A172 (cell line): ENCODE measurements at places on chromosomes 7 and 10. TPM values are rescaled to one million over a fixed set of nuclear protein-coding genes. Genes with fewer than 3 reads are reported as not detected.

AVPI1 gene
- total RNA-seq: 26.7 and 28.7 TPM in 2 replicates

DNA sequence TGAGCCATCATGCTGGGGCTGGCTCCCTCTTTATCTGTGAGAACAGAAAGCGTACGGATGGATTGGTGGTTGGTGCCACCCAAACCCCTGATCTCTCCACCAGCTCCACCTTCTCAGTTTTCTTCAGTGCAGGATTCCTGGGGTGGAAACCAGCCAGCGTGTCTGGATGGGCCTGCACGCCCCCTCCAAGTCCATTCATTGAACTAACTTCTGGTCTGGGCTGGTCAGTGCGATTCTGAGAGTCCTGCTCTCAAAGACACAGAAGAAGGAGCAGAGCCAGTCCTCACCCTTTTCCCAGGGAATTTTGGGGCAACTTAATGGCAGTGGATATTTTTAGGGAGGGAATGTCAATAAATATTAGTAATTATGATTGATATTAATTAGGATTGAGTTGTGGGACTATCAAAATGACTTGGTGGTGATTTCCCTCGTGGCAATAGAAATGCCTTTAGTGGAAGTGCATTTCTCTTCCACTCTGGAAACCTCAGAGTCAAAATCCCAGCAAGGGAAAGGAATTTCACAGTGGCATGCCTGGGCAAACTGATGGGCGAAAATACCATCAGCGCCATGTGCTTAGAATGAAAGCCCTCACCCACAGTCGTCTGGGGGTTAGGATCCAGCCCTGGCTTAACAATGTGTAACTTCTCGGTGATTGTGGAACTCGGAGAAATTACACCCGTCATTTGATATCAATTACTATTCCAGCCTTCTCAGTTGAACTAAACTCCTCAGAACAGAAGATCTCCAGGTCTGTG, 69.3 kb upstream of the EEPD1 start:
- DNase-seq: no peak

- DNase-seq: no peak
Observed at GRCh38 chr7:95668504-95669018, 72.2 kb upstream of the PDK4 start.

PPP3CB gene
- 17.2 and 17.6 TPM in 2 replicates for total RNA-seq

LRMDA gene
- 0.07 TPM in 1 of 2 replicates, not detected in the other for total RNA-seq

DNA sequence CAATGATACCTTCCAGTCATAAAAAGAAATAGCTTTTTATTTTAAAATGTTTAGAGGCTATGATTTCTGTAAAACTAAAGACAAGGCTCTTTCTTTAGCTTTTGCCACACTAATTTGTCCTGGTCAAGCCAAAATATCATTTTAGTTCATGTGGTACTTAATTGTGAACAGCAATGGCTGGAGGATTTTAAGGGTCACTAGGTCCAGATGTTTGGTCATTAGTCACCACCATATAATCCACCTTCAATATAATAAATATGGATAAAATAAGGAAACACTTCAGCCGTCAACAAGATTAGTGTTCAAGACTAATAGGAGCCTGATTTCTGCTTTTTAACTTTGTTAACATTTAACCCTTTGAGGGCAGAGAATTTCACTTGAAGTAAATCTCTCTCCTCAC, 50.0 kb upstream of the HGF start:
- DNase-seq: no peak

- no peak for DNase-seq
Observed at GRCh38 chr7:28661826-28662595, 249.7 kb downstream of the CREB5 start.

DNA sequence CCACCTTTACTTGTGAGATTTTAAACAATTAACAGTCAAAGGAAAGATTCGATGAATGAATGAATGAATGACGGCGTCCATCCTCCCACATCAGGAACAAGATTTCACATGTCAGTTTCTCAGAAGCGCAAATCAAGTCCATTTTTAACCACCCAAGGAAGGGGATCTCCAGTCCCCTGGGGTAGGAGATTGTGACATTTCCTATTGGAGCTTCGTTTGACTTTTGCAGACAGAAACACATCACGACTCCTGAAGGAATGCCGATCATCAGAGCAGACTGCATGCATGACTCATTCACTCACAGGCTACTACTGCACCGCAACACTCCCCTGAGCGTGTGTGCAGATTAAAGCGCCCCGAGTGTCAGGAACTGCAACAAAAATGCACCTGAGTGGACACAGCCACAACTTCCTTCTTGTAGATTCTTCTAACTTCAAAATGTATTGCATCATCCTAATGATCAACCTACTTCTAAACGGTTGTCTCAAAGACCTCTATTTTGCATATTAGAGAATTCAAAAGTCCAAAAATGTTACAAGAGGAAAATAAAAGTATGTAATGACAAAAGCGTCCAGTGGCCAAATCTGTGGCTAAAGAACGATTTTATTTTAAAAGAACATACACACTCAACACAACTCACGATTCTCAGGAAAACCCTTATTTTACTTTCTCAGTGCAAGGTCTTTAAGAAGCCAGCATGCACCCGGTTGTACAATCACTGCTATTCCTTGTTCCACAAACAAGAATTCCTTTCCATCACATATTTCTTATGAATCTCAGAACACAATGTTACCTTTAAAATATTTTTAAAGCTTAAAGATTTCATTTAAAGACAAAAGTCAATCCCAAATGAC, 172.6 kb downstream of the FAM107B start:
- DNase-seq: peak; percentile 85

UBE2H gene
- total RNA-seq: 77.7 and 94.8 TPM in 2 replicates

GRCh38 chr7:30330134-30331111, 46.0 kb downstream of the ZNRF2 start:
- DNase-seq: no peak

- no peak for DNase-seq
Observed at GRCh38 chr10:61964059-61964709, 62.7 kb downstream of the ARID5B start.

GRCh38 chr7:131948434-131949053, 392.1 kb upstream of the PODXL start:
- DNase-seq: peak; percentile 73

- no peak for DNase-seq
Observed at GRCh38 chr7:70779321-70779720, 352.6 kb upstream of the GALNT17 start.

MMD2 gene
- total RNA-seq: not detected in 2 replicates

- no peak for DNase-seq
Observed at GRCh38 chr7:128792471-128793180, 858 bp downstream of the CCDC136 start.

DNA sequence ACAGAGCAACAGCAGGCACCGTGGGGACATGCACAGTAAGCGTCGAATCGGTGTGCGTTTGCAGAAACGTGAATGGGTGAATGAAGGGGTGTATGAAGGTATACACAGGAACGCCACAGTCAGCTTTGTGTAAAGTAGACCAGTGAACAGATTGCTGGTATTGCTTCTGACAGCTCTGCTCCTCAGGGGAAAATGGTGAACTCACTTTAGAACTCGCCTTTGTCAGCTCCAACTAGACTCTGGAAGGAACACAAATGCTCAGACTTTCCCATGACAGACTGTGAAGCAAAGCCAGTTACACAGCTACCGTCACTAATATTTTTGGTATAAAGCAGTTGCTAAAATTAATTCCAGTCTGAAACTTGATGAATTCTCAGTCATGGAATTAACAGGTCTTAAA, 78.9 kb downstream of the CUX1 start:
- no peak for DNase-seq

NRAP gene
- not detected in 2 replicates for total RNA-seq

OPN4 gene
- total RNA-seq: 0.31 TPM in 1 of 2 replicates, not detected in the other

DNA sequence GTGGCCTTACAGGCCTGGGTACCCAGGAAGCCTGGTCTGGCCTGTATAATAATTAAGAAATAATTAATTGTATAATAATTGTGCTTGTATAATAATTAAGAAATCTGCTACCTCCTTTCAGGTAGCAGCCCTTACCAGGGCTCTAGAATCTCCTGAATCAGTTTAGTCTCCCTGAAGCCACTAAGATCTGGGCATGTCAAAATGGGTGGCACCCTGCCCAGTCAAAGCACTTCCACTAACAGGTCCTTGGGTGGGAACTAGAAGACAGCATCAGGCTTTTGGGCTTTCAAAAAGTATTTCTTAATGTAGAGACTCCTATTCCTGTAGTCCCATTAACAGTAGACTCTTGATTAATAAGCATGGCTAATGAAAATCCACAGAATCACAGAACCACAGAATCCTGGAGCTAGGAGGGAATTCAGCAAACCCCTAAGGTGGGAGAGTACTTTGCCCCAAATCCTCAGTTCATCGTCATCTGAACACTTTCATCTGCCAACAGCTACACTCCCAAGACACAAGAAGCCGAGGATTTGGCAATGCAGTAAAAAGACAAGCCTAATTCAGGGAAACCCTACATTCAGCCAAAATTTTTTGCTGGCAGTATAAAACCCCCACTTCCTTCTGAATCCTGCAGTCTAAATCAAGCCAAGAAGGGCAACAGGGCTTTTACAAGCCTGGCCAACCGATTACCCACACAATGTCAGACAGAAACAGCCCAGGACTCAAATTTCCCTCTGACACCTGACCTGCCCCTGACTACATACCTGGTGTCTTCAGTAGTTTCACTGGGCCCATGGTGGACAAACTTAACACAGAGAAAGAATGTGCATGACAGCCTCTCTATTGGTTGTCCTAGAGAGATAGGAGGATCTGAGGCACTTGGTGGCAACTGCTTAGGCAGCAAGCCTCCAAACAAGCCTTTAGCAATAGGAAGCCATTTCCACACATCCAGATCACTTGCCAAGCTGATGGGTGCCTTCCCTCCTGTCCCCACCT, 5.9 kb upstream of the IL6 start:
- DNase-seq: no peak

DNA sequence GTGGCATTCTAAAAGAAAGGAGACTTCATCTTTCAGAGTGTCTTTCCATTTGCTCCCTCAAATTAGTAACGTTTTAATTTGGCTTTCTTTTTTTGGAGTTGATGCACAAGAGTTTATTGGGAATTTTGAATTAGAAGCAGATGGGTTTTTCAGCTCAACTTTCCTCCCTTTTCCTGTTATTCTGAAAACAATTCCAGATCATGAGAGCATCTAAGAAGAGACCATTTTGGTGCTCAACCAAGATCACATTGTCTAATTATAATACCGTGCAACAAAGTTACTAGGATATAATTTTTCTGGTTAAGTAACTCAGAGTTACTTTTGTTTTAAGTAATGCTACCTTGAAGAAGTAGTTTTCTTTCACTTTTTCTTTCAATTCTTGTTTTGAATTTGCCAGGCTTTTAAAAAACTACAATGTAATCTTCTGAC, 396.6 kb upstream of the KLF6 start:
- no peak for DNase-seq

ADRB1 gene
- total RNA-seq: 1.1 and 1.5 TPM in 2 replicates

- peak; percentile 13 for DNase-seq
Observed at GRCh38 chr10:89073719-89074118, 83.1 kb downstream of the FAS start.

GRCh38 chr7:132705146-132705545, 128.9 kb upstream of the PLXNA4 start:
- no peak for DNase-seq

ITGA8 gene
- total RNA-seq: 1.9 and 2.1 TPM in 2 replicates

DNA sequence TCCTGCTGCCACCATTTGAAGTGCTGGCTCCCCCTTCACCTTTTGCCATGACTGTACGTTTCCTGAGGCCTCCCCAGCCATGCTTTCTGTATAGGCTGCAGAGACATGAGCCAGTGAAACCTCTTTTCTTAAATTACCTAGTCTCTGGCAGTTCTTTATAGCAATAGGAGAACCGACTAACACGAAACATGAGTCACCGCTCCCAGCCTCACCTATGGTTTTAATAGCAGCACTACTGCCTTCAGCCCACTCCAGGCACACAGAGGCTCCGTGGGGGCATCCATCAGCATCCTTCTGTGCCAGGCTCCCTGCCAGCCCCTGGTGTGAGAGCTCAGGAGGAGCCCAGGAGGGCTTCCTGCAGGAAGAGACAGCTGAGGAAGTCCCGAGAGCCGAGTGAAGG, 5.5 kb upstream of the ZNF316 start:
- DNase-seq: no peak

DDX56 gene
- 174 and 175 TPM in 2 replicates for total RNA-seq

MYPN gene
- total RNA-seq: 0.96 and 1.5 TPM in 2 replicates

DNA sequence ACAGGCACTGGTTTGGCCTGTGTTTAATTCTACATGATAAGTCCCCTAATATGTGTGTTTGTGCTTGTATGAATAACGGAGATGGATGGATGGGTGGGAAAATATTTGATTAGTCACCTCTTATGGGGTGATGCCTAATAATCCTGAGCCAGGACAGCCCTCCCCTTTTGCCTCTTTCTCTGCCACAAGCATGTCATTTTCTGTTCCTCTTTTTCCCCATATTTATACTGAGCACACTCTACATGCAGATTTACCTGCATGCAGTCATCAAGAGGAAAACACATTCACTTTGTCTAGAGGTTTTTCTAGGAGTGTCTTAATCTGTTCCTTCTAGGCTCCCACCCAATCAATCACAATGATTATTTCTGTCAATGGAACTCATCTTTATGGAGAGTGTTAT, 111.6 kb upstream of the TBX20 start:
- DNase-seq: no peak
